ENCODE measurements at places on chromosomes 16 and 17.

DNA sequence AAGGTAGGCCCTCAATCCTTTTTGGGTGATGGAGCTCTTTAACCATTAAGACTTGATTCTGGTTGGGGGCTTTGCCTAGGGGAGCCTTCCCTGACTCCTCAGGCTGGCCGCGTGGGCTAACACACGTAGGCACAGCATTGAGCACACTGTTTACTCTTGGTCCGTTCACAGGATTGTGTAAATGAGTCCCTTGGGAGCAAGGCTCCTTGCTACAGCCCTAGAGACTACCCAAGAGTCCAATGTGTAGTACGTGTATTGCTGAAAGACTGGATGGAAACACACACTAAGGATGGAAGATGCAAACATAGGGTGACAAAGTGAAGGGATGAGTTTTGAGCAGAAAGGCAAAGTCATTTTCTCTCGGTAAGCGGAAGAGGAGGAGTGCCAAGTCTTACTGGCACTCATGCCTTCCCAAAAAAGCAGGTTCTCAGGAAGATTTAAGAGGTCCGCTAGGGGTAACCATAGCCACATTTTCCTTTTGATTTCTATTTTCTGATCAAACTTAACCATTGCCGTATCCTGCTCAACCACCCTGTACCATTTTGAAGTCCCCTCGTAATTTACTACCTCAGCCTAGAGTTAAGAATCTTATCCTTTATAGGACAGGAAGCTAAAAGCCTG lies 911 bp upstream of the ITGA2B start:
- no peak for DNase-seq

DNA sequence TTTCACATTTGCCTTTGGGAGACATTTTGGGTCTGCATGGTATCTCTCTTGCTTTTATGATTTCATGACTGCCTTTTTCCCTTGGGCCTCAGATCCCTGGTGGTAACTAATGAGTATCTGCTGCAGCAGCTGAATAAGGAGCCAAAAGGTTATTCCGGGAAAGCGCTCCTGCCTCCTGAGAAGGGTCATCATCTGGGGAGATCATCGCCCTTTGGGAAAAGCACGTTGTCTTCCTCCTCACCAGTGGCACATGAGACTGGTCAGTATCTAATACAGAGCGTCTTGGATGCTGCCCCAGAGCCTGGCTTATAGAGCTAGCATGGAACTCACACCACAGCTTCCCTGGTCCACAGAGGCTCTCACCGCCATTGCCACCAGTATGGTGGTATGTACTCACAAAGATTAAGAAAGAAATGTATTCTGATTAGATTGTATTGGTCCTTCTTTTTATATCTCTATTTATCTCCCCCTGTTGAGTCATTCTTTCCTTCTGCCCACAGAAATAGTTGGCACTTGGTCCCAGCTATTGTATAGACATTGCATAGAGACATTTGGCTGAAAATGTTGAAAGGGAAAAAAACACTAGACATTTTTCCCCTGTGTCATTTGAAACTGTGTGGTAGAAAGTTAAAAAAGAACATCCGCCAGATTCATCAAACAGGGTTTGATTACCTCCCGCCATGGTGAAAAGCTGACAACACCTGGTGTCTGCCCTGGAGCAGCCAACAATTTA lies 8.4 kb downstream of the TPPP3 start:
- DNase-seq = no peak

GRCh38 chr17:17066021-17066420 lies 23.8 kb downstream of the MPRIP start:
- DNase-seq = no peak

DNA sequence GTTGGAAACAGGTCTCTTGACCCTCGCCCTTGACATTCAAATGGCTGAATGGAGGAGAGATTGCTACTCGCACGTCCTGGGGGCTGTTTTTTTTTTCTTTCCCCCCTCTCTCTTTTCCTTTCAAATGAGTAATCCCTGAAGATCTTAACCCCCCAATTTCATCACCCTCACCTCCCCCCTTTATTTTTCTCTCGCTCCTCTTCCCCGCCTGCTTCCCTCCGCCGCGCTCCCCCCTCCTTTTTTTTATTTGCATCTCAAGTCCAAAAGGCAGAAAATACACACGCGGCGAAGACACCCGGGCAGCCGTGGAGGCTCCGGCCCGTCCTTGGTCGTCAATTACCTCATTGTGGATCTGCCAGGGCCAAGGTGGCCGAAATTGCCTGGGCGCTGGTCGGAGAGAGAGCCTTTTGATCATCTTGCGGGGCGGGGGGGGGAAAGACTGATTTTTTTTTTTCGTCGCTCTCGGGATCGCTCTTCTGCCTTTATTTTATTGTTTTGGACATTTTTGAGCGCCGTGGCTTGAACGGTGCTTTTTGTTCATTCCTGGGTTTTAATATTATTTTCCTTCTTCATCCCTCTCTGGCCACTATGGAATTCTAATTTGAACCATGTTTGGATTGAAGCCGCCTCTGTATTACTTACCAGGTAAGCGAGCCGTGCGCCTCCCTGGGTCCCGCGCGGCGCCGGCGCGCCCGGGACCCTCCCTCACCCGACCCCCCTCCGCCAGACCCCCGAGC lies 57.2 kb upstream of the GSE1 start:
- DNase-seq = peak; percentile 57

DNA sequence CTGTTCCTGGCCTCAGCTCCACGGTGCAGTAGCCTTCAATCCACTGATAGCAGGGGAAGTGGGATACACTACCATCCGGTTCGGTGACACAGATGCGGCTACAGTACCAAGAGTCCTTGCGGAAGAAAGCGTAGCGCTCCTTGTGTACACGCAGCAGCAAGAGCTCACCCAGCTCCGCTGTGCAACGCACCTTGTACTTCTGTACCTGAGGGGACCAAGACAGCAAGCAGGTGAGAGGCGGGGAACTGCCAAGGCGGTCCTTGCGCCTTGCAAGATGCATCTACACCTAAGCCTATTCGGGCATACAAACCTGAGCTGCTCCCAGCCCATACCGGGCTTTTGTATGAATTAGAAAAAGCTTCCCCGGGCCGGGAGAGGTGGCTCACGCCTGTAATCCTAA lies 1.5 kb downstream of the ALOXE3 start:
- no peak for DNase-seq

GRCh38 chr16:2806286-2806685 lies 8.0 kb downstream of the PRSS41 start:
- DNase-seq = no peak

- DNase-seq = no peak
These were observed 49.0 kb downstream of the RHOT1 start for GRCh38 chr17:32191306-32191705.

DNA sequence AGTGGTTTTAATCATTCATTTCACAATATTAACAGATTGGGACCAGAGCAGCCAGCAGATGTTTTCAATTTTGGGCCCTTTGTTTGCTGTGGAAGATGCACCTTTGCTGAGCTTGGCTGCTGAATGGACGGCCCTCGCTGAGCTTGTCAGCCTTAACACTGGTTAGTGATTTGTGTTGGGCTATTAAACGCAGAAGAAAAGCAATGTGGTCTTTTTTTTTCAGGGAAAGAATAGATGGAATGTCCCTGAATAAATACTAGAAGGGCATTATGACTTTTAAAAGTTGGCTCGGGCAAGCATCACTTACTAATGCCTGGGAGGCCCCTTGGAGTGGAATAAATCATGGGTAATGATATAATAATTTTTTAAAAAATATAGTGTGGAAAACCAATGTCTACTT lies 297.0 kb downstream of the MAP2K6 start:
- no peak for DNase-seq

GRCh38 chr17:49690256-49690655 lies 12.4 kb upstream of the SPOP start:
- no peak for DNase-seq

DNA sequence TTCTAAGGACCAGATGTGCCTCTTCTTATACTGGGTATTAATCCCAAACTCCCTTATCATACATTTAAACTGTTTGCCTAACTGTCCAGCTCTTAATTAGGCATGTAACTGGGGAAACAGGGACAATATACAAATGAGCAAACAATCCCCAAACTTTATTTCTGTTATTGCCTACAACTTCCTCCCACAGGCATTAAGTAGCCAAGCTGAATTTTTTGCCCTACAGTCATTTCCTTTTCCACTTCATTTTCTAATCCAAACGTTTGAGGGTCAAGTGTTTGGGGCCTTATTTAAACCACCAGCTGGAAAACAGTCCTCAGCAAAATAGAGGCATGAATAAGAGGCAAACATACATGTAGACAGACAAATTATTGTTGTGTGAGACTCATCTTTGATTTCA lies 77.4 kb upstream of the CCL2 start:
- no peak for DNase-seq

GRCh38 chr16:11394593-11394960 lies 49.3 kb downstream of the RMI2 start:
- no peak for DNase-seq

DNA sequence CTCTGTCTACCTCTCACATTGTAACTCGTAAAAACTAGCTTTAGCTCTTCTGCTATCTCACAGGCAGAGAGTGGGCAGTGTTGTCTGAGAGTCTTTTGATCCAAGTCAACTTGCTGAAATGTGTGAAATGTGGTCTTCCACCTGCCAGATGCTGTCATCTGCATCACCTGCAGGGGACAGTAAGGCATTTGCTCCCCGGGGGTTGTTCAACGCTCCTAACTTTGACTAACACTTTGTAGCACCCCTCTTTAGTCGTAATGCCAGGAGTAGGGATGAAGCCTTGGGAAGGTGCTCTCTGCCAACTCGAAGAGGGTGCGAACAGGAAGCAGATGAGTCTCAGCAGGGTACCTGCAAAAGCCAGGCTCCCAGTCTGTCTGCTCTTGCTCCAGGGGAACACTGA lies 36.1 kb downstream of the SNX11 start:
- DNase-seq = no peak

DNA sequence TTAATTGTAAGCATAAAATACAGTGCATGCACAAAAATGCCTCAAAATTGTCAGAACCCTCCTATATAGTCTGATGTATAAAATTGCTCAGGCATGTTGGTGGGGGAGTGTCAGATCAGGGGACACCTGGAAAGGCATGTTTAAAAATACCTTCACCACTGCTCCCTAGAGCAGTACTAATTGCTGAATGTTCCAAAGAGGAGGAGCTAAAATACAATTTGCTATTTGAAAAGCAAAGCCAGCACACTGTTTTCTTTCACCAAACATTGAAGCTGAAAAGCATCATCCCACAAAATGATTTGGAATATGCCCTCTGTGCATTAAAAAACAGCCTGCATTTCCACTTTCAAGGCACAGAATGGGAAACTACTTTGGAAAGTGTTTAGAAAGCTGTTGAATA lies 2.6 kb downstream of the ADAMTS18 start:
- DNase-seq = no peak

DNA sequence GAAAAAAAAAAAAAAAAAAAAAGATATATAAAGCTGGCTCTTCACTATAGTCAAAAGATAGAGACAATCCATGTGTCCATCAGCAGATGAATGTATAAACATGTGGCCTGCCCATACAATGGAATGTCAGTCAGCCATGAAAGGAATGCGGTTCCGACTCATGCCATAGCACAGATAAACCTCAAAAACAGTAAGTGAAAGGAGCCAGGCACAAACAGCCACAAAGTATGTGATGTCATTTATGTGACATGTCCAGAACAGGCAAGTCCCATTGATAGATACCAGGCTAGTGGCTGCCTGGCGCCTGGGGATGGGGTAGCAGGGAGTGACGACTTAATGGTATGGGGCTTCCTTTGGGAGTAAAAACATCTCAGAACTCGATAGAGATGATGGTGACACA lies 155.7 kb downstream of the CMIP start:
- no peak for DNase-seq

GRCh38 chr17:3667366-3668278 lies 756 bp downstream of the TAX1BP3 start:
- DNase-seq = no peak

DNA sequence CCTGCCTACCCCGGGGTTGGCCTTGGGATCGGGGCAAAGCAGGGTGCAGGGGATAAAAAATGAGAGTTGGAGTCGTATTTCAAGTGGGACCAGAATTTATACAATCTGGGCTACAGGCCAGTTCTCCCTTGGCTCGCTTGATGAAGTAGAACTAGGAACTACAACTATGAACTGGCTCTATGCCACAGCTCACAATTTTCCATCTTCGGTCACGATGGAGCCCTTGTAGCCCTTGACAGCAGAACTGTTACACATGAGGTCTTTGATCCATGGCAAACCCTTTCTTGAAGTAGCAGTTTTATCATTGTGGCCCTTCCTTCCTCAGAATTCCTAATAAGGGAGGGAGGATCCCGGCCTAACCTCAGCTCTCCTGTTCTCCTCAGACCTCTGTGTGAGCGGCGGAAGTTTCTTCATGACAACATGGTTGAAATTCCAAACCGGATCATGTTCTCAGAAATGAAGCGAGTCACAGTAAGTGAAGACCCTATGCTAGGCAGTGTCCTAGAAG lies 17.1 kb downstream of the LIG3 start:
- no peak for DNase-seq

- DNase-seq = no peak
These were observed 183.0 kb upstream of the FOXF1 start for GRCh38 chr16:86327321-86327720.

- DNase-seq = no peak
These were observed 27.8 kb downstream of the IL4R start for GRCh38 chr16:27341549-27341948.

GRCh38 chr17:56087199-56087598 lies 66.1 kb upstream of the ANKFN1 start:
- no peak for DNase-seq

- DNase-seq = no peak
These were observed 23.1 kb downstream of the MPHOSPH6 start for GRCh38 chr16:82146957-82147356.

DNA sequence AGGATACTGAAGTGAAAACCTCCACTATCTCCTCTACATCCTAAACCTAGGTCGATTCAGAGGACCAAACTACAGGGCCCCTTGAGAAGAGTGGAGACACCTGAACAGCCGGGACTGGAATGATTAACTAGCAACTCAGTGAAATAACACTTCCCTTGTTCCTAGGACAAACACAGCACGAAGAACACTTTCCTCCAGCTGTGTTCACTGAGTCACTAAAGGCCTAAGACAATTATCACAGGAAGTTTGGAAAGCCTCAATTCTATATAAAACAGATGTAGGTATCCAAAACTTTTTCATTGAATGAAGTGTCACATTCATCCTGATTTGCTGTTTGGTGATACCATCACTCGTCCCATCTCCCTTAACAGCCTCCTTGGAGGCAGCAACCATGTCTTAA lies 15.5 kb upstream of the CUEDC1 start:
- DNase-seq = no peak

- no peak for DNase-seq
These were observed 1.8 kb upstream of the HOXB8 start for GRCh38 chr17:48616717-48617470.

Data from CD4-positive, alpha-beta T cell treated with Interleukin-17A for 1 hour (primary cell).